Activated gamma-delta T cell treated with Interleukin-2 at 50 U/mL for 16 hours (primary cell): ENCODE measurements at places on chromosomes 12 and 14.
A peak's percentile ranks its signal among the peaks of the same experiment; 100 is the strongest.

DNA sequence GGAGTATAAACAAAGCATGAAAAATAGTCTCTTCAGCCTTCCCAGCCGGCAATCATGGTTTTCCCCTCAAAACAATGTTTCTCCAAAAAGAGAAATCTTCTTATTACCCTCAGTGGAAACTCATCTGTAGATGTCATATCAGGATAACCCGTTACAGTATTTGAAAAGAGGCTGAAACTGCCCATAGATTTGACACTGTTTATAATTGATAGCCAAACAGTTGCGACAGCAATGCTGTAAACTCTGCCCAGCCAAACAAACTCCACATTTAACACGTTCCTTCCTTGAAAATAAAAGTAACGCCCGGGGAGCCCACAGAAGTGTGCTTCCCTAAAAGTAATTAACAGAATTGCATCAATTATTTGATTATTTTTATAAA is 201.3 kb upstream of the FOXN3 start:
- DNase-seq: no peak

DNA sequence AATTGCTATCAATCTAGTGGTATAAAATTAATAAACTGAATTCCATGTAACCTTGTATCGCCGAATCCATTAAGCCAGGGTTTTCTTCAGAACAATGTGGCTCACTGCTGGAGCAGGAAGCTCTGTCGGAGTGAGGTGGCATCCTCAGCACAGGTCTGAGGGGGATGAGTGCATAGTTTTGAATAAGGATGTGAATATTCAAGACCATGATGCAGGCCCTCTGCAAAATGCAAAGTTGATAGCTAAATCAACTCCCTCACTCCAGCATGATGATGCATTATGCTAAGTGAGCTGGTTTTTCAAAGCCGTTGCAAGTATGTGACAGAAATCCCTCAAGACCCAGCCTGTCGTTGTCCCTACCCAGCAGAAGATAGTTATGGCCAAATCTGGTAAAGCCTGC is 53.0 kb downstream of the TRIM9 start:
- DNase-seq: no peak

DNA sequence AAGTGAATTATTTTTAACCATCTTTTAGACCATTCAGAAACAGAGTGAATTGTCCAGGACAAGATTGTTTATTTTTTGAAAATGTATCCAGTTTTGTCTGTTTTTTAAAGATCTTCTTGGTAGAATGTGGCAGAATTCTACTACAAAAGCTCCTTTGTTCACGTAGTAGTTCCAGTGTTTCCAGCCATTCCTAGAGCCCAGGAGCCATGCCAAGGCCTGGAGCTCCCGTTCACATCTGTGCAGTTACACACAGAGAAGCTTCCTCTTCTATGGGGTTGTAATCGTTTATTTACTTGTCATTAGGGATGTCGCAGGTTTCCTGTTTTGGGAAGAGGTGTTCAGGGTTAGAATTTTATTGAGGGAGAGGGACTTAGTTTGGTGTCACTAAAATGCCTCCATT is 409.8 kb downstream of the NPAS3 start:
- no peak for DNase-seq

DNA sequence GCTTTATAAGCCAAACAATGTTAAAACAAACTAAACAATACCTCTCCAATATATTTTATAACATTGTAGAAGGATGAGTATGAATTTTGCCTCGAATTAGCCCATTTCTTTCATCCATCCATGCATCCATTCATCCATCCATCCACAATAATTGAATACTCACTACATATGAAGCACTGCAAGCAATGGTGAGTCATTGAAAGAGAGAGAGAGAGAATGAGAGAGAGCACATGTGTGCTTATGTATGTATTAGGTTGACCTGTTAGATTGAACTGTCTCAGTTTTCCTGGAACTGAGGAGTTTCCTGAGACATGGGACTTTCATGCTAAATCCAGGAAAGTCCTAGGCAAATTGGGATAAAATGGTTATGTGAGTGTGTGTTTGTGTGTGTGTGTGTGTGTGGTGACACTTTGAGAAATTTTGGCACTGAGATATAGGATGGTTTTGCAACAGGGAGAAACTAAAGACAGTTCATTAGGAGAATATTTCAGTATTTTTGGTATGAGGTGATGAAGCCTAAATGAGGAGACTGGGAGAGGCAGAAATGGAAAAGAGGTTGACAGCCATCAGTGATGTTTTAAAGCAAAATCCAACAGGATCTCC is 98.4 kb downstream of the C12orf75 start:
- DNase-seq: no peak

- DNase-seq: no peak
Observed at GRCh38 chr12:45439039-45439438, 223.1 kb downstream of the ANO6 start.

GRCh38 chr12:32253154-32253790 is 146.1 kb upstream of the FGD4 start:
- DNase-seq: no peak

DNA sequence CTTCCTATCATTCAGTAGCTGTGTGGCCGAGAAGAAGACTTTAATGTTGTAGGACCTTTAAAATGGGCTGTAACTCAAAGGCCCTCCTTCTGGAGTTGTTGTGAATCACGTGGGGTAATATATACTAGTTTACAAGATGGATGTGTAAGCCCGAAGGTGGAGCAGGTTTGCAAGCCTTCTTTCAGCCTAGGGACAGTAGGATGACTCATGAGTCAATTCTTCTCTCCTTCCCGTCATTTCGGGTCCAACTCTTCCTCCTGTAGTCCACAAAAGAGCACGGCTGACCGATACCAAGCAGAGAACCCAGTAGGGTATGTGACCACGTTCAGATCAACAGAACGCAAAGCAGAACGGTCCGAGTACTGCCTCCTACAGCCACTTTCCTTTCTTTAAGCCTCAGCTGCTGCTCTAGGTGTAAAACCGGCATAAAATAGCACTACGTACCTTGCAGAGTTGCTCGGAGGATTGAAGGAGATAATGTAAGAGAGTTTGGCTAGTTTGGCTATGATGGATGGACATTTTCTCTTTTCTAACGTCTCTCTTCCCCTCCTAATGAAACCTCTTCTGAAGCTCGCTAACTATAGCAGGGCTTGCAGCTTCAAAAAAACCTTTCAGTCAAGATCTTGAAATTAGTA is 1.3 kb upstream of the RASSF3 start:
- DNase-seq: peak; percentile 36

- no peak for DNase-seq
Observed at GRCh38 chr12:93776581-93777018, 99.4 kb downstream of the CRADD start.

GRCh38 chr14:94696518-94696917 is 73.4 kb downstream of the GSC start:
- no peak for DNase-seq

DNA sequence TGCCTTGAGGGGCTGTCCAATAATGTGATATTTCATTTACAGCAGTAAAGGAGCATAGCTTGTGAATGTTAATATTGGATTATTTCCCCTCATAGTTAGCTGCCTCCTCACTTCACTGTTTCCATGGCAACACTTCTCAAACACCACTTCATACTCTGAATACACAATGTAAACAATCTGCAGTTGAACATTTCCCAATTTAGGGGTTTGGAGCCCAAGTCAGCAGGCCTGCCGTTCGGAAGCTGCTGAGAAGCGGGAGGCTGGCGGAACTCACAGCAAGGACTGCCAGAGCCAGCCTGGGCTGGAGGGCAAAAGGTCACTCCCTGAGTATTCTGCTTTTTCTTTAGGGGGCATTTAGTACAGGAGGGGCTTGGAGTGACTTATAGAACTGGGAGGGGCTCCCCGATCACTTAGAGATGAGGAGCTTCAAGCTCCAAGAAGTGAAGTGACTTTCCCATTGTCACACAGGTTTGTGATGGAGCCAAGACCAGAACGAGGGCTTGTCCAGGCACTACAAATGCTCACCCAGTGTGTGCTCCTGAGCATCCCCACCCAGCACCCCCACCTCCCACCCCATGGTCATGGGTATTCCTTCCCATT is 12.1 kb upstream of the SLC24A4 start:
- DNase-seq: no peak

DNA sequence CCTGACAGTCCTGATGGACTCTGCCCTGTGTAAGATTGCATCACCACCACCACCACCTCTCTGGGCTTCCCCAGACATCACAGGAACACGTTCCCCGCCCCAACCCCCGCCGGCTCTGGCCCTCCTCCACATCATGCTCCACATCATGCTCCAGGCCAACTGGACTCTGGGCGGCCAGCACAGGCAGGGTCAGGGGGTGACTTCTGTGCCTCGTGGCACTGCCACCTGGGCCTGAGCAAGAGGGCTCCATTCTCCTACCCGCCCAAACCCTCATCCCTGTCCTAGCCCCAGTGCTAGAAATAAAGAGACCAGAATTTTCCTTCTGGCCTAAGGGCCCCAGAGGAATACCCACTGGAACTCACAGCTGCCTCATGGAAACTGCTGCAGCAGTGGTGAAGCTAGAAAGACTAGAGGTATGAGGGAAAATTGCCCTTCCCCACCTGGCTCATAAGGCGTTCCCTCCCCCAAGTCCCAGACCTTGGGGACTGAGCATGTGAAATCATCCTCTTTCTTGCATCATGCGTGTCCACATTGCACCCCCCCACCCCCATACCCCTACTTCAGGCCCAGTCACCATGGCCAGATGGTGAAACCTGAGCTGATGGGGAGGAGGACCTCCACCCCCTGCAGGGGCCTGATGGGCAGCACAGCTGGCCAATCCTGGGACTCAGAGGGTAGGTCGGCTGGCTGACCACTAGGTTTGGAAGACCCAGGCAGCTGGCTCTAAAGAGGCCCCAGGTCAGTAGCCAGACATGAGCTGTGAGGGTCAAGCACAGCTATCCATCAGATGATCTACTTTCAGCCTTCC is at the start of gene INHBE:
Gene INHBE, plus strand, starts transcription at position 742 of the 808 bp plus-strand sequence. CDS start 230 bp downstream, outside the sequence.
- DNase-seq: no peak

DNA sequence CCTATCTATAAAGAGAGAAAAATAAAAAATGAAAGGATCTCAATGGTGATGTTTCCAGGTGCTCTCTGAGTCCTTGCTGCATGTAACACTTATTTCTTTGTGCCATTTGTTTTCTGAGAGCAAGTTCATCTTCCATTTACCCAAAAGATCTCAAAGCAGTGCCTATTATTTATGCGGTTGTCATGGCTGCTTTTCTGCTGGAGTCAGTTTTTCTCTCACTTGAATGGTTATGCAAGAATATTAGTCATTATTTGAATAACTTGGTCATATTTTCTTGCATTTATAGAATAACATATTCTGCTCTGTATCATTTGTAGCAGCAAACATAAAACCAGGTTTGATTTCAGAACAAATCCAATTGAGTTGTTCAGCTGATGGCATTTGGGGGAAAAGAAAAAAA is 141.8 kb upstream of the G2E3 start:
- DNase-seq: no peak

GRCh38 chr12:2547273-2548044 is 247.3 kb upstream of the FKBP4 start:
- DNase-seq: no peak

DNA sequence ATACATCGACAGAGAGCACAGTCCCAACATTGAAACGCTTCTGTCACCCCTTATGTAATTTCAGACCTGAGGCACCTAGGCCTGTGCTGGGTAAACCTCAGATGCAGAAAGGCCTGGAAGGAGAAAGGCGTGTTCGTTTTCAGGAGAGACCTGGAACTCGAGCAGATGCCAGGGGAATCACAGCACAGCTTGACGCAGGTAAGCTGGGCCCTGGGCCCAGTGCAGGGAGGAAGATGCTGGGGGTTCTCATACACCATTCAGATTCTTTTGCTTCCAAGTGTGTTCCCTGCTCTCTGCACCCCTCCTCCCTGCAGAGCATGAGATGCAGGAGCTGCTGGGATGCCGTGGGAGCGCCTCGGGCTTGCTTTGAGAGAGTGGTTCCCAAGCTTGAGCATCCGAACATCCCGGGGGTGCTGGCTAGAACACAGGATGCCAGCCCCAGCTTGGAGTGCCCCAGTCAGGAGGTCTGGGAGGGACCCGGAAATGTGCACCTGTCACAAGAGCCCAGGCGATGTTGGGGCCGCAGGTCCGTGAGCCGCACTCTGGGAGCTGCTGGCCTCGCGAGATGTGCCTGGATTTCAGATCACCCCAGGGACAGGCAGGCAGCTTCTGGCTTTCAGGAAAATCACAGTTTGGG is 35.9 kb downstream of the FZD10 start:
- DNase-seq: no peak

DNA sequence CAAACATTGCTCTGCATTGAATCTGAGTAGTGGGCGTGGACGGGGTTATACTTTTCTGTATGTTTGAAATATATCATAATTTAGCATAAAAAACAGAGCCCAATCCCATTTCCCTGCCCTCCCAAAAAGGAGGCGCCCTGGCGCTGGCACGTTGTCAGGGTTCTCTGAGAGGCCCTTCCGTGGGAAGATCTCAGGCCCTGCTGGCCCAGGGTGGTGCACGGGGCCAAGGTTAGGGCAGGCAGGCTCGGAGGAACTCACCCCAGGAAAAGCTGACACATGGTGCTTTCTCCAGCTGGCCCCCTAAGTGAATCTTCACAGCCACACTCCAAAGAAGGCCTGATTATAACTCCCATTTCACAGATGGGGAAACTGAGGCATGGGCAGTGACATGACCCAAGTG is 17.2 kb downstream of the DIO3 start:
- no peak for DNase-seq

GRCh38 chr12:19223695-19224094 is 94.2 kb downstream of the PLEKHA5 start:
- no peak for DNase-seq

GRCh38 chr14:29925101-29925722 is 2.4 kb downstream of the PRKD1 start:
- no peak for DNase-seq

- no peak for DNase-seq
Observed at GRCh38 chr12:666766-667308, 3.6 kb upstream of the NINJ2 start.

DNA sequence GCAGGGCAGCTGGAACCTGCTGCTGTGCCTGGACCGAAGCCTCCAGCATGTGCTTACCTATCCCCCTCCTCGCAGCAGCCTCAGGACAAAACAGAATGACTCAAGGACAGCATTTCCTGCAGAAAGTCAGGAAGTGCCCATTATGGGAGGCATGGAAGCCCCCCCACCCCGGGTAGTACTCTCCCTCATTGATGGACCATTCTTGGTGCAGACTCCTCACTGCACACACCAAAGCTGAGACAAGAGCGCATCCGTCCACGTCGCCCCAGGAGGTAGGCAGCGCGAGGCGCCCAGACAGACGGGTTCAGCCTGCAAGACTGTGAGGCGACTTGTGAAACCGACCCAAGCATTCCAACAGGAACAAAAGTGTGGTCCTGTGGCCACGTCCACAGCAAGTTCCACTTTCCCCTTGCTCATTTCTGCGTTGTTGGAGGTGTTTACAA is 243.9 kb upstream of the ATXN7L3B start:
- DNase-seq: no peak

GRCh38 chr12:2347844-2348481 is 295.2 kb downstream of the CACNA1C start:
- DNase-seq: no peak
